ENCODE measurements at places on chromosomes 2 and 18.

DNA sequence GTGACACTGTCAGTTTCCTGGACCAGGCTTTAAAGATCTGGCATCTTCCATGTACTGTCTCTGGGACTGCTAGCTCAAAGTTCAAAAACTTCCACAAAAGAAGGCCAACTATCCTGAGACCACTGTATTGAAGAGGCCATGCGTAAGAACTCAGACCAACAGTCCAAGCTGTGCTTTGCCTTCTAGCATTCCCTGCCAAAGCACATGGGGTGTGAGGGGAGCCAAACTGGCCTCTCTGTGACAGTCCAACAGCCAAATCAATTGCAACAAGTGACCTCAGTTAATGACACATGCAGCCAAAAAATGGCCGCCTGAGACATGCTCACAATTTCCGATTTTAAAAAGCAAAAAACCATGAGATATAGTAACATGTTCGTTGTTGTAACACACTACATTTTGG, 160.3 kb upstream of the CDH19 start:
- no peak for DNase-seq

DNA sequence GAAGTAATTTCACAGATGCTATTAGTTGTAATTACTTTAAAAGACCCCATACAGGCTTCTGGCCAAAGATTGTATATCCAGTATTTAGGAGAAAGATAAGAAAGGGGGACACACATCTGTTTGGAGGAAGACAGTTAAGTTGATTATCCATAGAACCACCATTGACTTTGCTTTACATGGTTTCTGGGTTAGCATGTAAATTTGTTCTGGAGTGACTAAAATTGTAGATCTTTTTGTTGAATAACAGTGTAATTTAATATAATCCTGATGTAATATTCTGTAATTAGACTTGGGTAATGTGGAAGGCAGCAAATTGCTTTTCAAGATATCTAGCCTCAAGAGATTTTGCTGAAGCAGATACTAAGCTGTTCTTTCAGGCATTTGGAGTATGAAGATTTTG, 17.2 kb downstream of the COMMD1 start:
- DNase-seq: no peak

GRCh38 chr2:165640247-165640929, 153.7 kb downstream of the GALNT3 start:
- no peak for DNase-seq

GRCh38 chr18:67363694-67364093, 152.8 kb downstream of the DSEL start:
- DNase-seq: no peak

- no peak for DNase-seq
These were observed 435.2 kb downstream of the ARHGAP15 start for GRCh38 chr2:143564419-143564818.

GRCh38 chr2:25481381-25482300, 139.9 kb upstream of the DNMT3A start:
- no peak for DNase-seq

All from kidney epithelial cell (primary cell).